ENCODE measurements at places on chromosomes 2 and 18.

- DNase-seq: no peak
Observed at GRCh38 chr2:9167718-9168657, 38.6 kb upstream of the ASAP2 start.

DNA sequence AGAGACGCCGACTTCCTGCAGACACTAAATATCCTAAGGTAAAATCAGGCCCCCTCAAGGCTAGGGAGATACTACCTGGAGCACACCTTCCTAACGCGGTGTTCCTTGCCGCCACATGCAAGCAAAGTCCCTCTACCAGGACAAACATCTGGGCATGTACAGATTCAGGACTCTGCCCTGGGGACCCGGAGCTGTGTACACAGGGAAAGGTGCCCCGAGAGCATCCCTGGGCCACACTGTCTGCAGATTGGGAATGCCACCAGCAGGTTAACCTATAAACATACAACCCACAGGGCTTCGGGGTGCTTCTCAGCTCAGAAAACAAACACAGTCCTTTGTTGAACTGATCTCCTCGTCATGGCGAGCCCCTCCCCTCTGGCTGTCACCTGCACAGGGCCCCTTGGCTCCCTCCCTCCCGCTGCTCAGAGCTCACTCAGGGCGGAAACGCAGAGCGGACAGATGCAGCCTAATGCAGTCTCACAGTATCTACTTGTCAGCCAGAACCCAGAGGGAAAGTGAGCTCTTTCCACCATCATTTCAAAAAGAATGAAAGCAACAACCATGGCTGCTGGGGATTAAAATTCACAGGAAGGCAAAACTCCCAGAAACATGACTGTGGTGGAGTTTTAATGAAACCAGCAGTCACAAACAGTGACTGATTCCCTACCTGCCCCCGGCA lies 218.8 kb downstream of the HDAC4 start:
- no peak for DNase-seq

DNA sequence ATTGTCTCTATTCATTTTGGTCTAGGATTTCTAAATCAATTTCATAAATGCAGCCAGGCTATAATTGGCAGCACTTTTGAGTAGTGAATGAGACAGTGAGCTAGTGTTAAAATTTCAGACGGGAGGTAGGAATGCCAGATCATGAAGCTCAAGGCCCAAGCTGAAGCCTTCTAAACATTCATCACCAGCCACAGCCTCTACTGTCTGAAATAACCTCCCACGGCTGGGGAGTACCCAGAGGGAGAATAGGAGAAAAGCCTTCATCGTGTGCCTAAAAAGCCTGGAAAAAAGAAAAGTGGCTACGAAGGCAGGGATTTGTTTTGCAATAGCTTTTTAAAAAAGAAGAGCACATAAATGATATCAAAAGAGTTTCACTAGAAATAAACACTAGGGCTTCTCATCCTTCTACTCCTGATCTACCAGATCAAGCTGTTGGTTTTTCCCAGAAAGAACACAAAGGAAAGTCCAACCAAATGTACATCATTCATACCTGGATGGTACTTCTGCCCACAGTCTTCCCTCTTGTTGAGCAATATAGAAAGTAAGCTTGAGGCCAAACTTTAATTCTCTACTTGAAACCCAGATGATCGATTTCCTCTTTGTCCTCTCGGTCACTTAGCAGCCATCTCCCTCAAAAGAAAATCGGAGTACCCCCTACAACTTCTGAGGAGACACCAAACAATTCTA lies 48.1 kb upstream of the SLC39A10 start:
- no peak for DNase-seq

DNA sequence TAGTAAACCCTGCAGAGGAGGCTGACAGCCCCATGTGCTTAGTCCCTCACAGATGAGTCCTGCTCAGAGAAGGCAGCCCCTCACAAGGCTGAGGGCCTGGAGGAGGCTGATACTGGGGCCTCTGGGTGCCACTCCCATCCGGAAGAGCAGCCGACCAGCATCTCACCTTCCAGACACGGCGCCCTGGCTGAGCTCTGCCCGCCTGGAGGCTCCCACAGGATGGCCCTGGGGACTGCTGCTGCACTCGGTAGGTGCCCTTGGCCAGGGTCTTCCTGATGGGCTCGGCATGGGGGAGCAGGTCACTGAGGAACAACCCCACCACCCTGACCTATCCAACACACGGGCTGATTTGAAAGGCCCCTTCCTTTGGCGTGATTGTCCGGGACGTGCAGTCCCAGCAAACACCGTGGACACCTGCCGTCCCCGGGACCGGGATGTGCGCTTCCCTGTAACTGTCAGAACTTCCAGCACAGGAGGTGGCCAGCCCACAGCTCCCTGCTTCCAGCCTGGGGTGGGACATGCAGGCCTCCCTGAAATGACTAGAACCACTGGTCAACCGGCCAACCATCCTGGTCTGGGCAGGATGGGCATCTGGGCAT lies 38.6 kb downstream of the MLPH start:
- DNase-seq: no peak

DNA sequence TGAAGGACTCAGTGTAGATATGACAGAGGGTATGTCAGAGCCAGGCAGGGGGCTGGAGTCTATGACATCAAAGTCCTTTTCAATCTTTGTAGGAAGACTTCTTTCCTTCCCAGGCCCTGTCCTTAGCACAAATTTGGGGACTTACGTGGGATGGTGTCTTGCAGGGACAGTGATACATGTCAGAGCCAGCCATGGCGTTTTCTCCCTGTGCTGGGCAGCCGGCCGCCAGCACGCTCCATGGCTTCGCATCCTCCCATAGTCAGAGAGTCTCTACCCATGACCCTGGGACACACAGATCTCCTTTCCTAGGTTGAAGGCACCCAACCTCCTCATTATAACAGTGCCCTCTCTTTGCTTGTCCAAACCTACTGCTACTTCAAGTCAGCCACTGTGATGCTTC lies 156.9 kb upstream of the MYCN start:
- DNase-seq: no peak

GRCh38 chr18:59752666-59753065 lies 55.4 kb upstream of the CCBE1 start:
- no peak for DNase-seq

DNA sequence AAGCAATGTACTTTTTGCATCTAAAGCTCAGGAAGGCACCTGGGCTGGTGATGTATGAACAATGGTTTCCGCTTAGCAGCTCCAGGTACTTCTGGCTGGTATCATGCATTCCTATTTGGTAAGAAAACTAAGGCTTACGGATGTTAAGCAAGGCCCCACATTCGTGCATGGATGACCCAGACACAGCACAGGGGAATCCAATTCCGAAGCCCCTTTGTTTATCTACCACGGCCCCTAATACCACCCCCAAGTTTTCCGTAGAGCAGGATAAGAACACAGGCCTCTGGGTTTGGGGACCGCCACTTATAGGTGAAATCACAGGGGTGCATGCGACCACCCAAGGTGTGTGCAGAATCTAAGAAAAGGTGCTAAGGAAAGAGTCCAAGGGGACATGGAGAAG lies 192.1 kb upstream of the ID2 start:
- no peak for DNase-seq

DNA sequence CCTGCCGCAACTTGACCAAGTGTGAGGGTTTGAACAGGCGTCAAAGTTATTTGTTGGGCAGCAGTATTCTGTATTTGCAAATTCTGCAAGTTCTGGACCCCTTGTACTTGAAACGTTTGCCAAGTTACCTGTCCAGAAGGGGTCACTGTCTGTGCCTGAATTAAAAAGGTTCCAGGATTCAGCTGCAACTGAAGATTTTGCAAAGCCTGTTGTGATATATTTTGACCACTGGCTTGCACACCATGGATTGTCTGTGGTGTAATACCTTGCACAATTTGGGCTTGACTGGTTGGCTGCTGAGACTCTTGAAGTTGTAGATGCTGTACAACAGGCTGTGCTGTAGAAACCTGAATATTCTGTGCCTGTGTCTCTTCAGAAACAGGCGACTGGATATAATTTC lies 10.2 kb downstream of the SP3 start:
- DNase-seq: no peak

GRCh38 chr2:150392614-150393013 lies 94.9 kb downstream of the RND3 start:
- no peak for DNase-seq

DNA sequence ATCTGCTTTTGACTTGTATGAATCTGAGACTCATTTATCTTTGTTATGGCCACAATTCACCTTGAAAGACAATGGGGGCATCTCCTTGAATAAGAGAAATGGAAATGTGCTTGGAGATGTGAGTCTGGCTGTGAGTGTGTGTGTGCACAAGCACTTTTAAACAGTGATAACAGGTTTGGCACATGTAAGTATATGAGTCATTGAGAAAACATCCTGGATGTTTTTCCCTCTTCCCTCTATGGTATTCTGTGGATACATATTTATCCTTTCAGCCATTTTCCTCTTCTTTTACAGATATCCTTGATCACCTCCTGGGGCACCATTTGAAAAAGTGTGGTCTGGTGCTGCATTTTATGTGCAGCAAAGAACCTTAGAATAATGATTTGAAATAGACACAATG lies 317.3 kb upstream of the THUMPD2 start:
- no peak for DNase-seq

DNA sequence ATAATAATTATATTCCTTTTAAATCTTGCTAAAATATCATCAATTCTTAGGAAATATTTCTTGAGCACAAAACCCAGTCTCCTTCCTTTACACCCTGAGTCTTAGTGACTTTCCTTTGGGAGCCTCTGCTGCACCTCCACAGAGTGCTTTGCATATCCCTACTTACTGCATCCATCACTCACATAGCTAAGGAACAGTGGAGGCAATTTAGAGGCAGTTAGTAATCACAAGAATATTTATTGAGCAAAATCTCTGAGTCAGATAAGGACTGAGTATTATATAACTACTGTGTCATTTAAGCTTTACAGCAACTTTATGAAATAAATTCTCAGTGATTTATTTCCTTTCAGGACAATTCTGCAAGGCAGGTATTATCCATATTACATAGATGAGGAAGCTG lies 327.7 kb downstream of the TMX3 start:
- DNase-seq: no peak

DNA sequence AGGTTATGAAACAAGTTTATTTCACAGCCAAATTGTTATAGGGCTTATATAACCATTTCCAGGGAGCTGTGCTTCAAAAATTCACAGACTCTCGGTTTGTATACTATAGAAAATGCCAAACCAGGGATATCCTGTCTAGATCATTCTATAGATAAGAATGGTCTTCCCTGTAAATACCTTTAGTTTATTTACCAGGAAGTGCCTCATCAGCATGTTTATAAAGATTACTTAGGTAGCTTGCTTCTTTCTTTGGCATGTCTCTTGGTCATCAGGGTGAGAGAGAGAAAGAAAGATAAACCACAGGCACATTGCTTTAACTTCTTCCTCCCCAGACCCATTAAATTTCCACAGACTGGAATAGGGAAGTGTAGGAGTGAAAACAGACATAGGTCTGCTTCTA lies 439.4 kb downstream of the SPAG16 start:
- no peak for DNase-seq

DNA sequence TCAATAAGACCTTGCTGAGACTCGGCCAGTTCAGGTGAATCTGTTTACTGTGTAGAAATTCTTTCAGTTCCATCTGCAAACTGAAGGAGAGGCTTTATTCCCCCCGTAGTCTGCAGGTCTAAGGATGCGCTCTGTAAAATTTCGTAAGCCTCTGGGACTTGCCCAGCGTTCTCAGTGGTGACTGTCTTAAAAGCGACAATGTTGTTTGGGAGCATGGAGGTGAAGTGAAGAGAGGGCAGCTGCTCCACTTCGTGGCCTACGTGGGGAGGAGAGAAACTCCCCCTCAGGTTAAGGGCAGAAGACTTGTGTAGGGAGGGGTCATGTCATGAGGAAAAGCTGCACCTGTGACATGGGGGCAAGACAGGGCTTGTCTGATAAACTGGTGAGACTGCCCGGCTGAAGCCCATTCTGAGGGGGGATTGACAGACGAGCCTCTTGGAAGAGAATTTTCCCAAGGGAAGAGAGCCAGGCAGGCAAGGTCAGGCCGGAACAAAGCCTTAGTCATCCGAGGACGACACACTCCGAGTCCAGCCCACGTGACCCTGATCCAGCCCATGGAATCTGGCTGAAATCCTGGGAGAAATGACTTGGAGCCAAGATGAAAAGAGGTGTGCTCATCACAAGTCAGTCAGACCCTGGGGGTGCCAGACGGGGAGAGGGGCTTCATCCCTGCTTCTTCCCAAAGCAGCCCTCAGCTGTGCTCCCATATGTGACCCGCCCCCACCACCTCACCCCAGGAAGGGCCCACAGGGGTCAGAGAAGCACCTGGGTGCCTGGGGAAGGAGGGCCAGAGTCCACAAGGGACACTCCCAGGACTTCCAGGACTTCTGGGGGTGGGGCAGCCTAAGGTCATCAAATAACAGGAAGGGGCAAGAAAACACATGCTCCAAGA lies 88.5 kb upstream of the SH3BP4 start:
- peak; percentile 58 for DNase-seq

DNA sequence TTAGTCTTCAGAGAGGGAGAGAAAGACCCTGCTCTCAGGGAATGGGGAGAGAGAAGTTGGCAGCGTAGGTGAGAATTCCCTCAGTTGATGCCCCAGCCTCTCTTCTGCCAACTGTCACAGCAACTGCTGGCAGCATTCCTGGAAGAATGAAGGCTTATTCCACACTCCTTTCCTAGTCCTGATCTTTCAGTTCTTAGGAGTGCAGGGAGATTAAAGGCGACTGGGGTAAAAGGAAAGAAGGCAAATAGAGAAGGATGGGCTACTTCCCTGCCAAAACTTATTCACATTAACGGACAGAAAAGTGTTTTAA lies 65.9 kb upstream of the ACAA2 start:
- DNase-seq: no peak

GRCh38 chr2:23376075-23376474 lies 8.9 kb upstream of the KLHL29 start:
- no peak for DNase-seq
